Naive thymus-derived CD4-positive, alpha-beta T cell (primary cell): ENCODE measurements at places on chromosomes 2 and 18.

DNA sequence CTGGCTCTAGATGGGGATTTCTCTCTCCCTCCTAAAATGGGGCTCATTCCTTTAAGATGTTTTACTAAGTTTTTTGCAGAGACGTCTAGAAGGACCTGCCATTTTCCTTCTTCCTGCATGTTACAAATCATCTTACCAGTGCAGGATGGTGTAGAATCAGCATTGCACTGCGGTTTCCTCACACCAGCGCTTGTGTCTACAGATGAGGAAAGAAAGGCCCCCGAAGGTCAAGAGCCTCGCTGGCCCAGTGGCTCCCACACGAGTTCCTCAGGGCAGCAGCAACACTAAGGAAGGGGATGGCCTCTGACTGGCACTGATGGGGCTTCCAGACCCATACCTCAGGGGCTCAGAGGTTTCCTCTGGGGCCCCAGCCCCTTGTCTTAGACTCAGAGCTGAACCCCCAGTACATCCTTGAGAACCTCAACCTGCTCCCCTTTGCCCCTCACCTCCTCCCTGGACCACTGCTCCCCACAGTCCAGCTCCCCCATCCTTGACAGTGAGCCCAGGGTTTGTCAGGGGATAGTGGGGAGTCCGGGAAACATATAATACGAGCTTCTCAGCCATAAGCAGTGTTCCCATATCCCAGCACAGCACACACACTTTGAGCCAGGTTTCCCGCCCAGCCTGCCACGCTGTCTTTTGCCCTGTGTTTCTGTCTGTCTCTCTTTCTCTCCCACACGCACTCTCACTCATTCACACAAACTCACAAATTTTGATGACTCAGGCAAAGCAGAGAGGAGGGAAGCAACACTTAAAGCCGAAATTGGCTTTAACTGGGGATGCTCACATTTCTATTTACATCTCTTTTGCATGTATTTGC lies 29.4 kb downstream of the ZFP36L2 start:
- H3K36me3 ChIP-seq: no peaks in the 10 kb centered on the region
- H3K4me3 ChIP-seq: no peak overlapping the region
- H3K4me1 ChIP-seq: peaks cover 65% of the 10 kb centered on the region
- H3K27me3 ChIP-seq: no peaks in the 10 kb centered on the region

DNA sequence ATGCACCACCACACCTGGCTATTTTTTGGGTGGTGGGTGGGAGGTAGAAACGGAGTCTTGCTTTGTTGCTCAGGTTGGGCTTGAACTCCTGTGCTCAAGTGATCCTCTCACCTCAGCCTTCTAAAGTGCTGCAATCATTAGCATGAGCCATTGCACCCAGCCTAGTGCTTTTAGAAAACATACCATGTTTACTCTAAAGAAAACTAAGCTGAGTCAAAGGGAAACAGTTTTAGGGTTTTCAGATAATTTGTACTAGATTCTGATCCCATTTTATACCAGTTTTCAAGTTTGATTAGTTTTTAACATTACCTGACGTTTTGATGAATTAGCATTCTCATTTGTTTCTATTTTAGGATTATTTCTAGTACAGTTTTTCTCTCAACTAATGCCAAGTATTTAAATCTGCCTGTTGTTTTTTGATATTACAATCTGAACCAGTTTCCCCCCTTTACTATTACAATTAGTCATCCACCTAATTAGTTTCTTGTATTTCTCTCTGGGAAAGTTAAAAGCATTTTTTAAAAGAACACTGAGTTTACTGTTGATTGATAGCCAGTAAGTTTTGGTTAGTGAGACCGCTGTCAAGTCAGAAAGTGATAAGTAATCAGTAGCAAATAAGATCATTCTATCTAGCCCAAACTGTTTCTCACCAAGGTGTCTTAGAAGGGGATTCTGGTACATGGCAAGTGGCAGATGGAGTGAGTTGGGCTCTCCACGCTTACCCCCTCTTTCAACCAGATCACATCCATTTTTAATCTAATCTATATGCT lies 24.2 kb upstream of the TBR1 start:
- H3K4me3 ChIP-seq: no peak overlapping the region
- DNase-seq: no peak
- no peaks in the 10 kb centered on the region for H3K4me1 ChIP-seq
- peaks cover 25% of the 10 kb centered on the region for H3K36me3 ChIP-seq
- no peaks in the 10 kb centered on the region for H3K27me3 ChIP-seq

GRCh38 chr2:31231571-31232302 lies 2.2 kb upstream of the EHD3 start:
- no peaks in the 10 kb centered on the region for H3K27me3 ChIP-seq
- peaks cover 4% of the 10 kb centered on the region for H3K4me1 ChIP-seq
- H3K36me3 ChIP-seq: no peaks in the 10 kb centered on the region
- H3K27ac ChIP-seq: no peak overlapping the region
- H3K4me3 ChIP-seq: no peak overlapping the region

GRCh38 chr2:160411167-160411566 lies 82.4 kb downstream of the RBMS1 start:
- H3K4me3 ChIP-seq: peak overlapping the region; percentile 2
- H3K27me3 ChIP-seq: no peaks in the 10 kb centered on the region
- no peak for DNase-seq
- no peaks in the 10 kb centered on the region for H3K36me3 ChIP-seq

DNA sequence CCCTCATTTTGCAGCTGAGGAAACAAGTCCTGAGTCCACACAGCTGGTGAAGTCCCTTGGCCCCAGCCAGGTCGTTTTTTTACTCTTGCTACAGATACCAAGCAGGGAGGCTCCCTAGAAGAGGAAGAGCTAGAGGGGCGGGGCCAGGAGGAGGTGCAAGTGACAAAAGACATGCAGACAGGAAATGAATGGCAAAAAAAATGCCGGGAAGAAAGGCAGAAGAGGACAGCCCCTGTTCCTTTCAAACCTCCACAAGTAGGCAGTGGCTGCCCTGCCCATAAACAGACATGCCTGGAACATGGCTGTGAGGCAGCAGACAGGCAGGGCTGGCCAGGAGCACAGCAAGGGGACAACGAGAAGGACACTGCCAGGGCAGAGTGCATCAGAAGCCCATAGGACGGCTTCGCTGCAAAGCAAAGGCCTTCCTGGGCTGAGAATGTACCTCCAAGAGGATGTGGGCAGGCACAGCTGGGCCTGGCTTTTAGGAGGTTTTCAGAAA lies 108.7 kb downstream of the ZBTB7C start:
- H3K27me3 ChIP-seq: no peaks in the 10 kb centered on the region
- H3K4me1 ChIP-seq: no peaks in the 10 kb centered on the region
- no peaks in the 10 kb centered on the region for H3K36me3 ChIP-seq
- DNase-seq: no peak
- H3K4me3 ChIP-seq: no peak overlapping the region

DNA sequence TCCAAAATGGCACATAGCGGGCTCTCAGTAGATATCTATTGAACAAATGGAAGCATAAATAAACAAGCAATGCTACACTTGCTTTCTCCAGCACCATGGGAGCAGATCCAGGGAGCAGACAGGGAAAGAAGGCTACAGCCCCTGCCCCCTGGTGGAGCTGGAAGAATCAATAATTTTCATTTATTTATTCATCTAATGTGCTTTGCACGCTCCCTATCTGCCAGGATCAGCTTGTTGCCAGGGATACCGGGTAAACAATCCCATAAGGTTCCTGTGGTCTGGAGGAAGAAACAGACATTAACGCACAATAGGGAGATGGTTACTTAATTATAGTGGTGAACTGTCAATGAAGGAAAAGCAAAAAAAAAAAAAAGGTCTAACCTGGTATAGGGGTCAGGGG lies 40.1 kb upstream of the CLASP1 start:
- no peak overlapping the region for H3K4me3 ChIP-seq
- H3K27me3 ChIP-seq: no peaks in the 10 kb centered on the region
- H3K4me1 ChIP-seq: no peaks in the 10 kb centered on the region
- H3K27ac ChIP-seq: no peak overlapping the region
- no peaks in the 10 kb centered on the region for H3K36me3 ChIP-seq

DNA sequence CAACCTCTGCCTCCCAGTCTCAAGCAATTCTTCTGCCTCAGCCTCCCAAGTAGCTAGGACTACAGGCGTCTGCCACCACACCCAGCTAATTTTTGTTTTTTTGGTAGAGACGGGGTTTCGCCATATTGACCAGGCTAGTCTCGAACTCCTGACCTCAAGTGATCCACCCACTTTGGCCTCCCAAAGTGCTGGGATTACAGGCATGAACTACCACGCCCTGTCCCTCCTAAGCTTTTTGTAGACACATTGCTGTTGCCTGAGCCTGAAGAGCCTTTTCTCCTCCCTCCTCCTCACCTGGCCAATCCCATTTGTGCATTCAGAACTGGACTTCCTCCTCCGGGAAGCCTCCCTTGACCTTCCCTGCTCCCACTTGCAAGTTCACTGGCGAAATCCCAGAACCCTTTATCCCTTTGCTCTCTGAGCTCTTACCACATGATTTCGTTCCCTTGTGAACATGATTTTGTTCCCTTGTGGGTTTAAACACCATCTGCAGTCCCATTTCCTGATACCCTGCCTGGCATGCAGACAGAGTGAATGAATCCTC lies 2.6 kb downstream of the C2orf72 start:
- H3K4me1 ChIP-seq: no peaks in the 10 kb centered on the region
- no peak overlapping the region for H3K27ac ChIP-seq
- H3K36me3 ChIP-seq: no peaks in the 10 kb centered on the region
- DNase-seq: no peak
- peaks cover 9% of the 10 kb centered on the region for H3K27me3 ChIP-seq

DNA sequence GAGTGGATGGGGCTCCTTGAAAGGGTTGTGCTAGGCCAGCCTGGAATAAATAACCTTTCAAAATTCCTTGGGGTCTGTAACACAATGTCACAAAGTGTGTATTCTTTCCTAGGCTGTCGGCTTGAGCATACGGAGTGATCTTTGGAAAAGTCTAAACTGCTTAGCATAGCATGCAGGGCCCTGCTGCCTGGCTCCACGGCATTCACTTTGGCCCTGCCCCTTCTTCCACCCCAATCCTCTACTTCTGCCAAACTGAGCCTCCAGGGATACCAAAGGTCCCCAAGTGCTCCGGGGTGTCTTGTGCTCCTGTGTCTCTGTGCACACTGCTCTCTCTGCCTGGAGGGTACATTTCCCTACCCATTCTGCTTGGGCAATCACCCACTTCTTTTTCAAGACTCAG lies 196.1 kb downstream of the LTBP1 start:
- H3K27me3 ChIP-seq: no peaks in the 10 kb centered on the region
- no peaks in the 10 kb centered on the region for H3K36me3 ChIP-seq
- DNase-seq: no peak
- H3K4me1 ChIP-seq: no peaks in the 10 kb centered on the region

DNA sequence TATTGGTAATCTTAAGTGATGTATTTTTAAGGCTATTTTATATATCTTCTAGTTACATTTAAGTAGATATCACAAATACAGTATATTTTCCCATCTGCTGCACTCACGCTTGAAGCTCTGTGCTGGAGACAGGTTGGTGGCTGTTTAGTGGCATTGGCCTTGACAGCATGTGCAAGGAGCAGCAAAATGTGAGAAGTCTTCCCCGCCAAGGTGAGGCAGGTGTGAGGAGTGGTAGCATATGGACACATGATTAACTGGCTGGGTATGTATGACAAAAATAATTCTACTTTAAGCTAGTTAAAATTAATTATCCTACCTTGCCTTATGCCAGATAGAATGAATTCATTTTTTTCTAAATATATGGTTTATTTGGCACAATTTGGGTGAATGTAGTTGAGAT lies 117.2 kb downstream of the CCDC102B start:
- H3K4me3 ChIP-seq: no peak overlapping the region
- no peak overlapping the region for H3K27ac ChIP-seq
- no peaks in the 10 kb centered on the region for H3K36me3 ChIP-seq
- no peaks in the 10 kb centered on the region for H3K4me1 ChIP-seq
- no peak for DNase-seq

GRCh38 chr2:232447638-232448303 lies 8.2 kb upstream of the ALPI start:
- no peaks in the 10 kb centered on the region for H3K4me1 ChIP-seq
- no peak overlapping the region for H3K4me3 ChIP-seq

GRCh38 chr18:53795610-53796009 lies 428.9 kb downstream of the MBD2 start:
- no peaks in the 10 kb centered on the region for H3K27me3 ChIP-seq
- no peaks in the 10 kb centered on the region for H3K4me1 ChIP-seq
- no peak for DNase-seq
- no peaks in the 10 kb centered on the region for H3K36me3 ChIP-seq
- H3K4me3 ChIP-seq: no peak overlapping the region

GRCh38 chr2:30894498-30895119 lies 87.4 kb upstream of the CAPN13 start:
- H3K4me3 ChIP-seq: no peak overlapping the region
- H3K36me3 ChIP-seq: no peaks in the 10 kb centered on the region
- H3K27me3 ChIP-seq: no peaks in the 10 kb centered on the region

GRCh38 chr18:69954719-69955480 lies 7.2 kb upstream of the CD226 start:
- peak overlapping the region; percentile 51 for H3K4me3 ChIP-seq
- DNase-seq: no peak
- H3K4me1 ChIP-seq: peaks cover 25% of the 10 kb centered on the region
- H3K27ac ChIP-seq: peak overlapping the region; percentile 78
- no peaks in the 10 kb centered on the region for H3K36me3 ChIP-seq

- no peaks in the 10 kb centered on the region for H3K4me1 ChIP-seq
- H3K27ac ChIP-seq: no peak overlapping the region
- H3K4me3 ChIP-seq: no peak overlapping the region
Measured at GRCh38 chr2:20584399-20585358, 66.2 kb downstream of the HS1BP3 start.

- H3K27ac ChIP-seq: no peak overlapping the region
- no peaks in the 10 kb centered on the region for H3K27me3 ChIP-seq
- H3K4me1 ChIP-seq: no peaks in the 10 kb centered on the region
- no peak for DNase-seq
- H3K36me3 ChIP-seq: no peaks in the 10 kb centered on the region
Measured at GRCh38 chr18:8721716-8722115, 16.4 kb downstream of the MTCL1 start.

DNA sequence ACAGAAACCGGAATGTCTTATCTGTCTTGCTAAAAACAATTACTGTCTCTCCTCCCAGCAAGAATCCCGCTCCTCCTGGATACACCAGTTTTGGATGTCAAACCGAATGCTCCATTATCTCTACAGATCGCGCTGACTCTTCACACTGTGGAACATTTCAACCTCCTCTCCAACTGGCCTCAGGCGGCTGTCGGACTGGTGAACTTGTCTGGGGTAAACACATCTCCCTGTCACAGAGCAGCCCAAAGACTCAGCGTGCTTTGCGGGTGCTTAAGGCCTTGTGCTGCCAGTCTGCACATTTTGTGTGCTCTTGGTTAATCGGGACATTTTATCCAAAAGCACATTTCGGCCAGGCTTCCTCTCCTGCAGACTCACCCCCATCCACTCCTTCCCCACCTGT lies 173.1 kb downstream of the ICOS start:
- H3K36me3 ChIP-seq: no peaks in the 10 kb centered on the region
- no peak overlapping the region for H3K27ac ChIP-seq
- no peak for DNase-seq
- H3K4me1 ChIP-seq: peaks cover 39% of the 10 kb centered on the region
- H3K4me3 ChIP-seq: peak overlapping the region; percentile 26

DNA sequence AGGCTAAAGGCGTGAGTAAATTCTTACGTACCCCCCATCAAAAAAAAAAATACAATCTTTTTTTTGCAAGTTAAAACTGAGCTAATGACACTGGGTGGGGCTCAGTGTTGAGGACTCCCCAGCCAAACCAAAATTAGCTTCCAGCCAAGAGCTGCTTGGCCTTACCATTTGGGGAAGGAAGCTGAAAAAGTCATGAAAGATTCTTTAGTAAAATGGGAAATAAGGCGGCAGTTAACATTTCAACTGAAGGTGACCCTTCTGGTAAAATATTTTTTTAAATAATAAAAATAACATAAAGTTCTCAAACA lies 16.4 kb downstream of the SMAD7 start:
- H3K4me3 ChIP-seq: no peak overlapping the region
- no peaks in the 10 kb centered on the region for H3K27me3 ChIP-seq
- peaks cover 54% of the 10 kb centered on the region for H3K4me1 ChIP-seq
- DNase-seq: no peak
- no peaks in the 10 kb centered on the region for H3K36me3 ChIP-seq

- peaks cover 44% of the 10 kb centered on the region for H3K36me3 ChIP-seq
- H3K4me1 ChIP-seq: no peaks in the 10 kb centered on the region
- no peak overlapping the region for H3K4me3 ChIP-seq
- no peaks in the 10 kb centered on the region for H3K27me3 ChIP-seq
- H3K27ac ChIP-seq: no peak overlapping the region
Measured at GRCh38 chr2:99451280-99451679, 38.5 kb downstream of the REV1 start.
